IMR-90 (cell line): ENCODE measurements at places on chromosomes 13 and 19.

DNA sequence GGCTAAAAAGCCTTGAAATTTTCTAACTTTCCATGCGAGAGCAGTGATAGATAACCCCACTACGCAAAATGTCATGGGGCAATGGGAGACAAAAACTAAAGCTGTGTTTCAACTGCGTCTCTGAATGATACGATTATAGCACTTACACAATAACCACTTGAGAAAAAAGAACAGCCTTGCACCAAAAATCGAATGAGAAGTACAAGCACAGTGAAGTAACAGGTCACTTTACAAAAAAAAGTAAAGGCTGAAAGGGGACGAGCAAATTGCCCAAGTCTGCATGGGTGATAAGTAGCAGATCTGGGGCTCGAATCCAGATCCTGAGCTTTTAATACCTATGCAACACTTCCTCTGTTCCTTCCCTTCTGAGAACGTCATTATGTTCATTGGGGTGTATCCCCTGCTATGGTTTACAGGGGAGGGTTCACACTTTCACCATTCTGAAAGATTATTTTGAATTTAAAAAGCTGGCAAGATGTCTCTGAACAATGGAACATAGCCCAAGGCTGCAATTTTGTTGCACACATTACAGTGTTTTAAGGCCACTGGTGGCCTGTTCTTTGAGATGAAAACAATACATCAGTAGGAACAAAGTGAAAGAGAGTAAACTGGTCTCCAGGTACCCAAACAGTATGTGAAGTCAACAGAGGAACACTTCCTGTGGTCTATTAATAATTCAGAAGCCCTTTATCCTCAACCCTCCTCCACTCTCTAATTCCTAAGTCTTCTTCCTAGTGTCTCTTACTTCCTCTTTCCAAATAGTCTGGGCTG lies 3.2 kb downstream of the CPB2 start:
- no peak for DNase-seq

- no peak for DNase-seq
Measured at GRCh38 chr13:18991060-18991459, 190.6 kb downstream of the TUBA3C start.

DNA sequence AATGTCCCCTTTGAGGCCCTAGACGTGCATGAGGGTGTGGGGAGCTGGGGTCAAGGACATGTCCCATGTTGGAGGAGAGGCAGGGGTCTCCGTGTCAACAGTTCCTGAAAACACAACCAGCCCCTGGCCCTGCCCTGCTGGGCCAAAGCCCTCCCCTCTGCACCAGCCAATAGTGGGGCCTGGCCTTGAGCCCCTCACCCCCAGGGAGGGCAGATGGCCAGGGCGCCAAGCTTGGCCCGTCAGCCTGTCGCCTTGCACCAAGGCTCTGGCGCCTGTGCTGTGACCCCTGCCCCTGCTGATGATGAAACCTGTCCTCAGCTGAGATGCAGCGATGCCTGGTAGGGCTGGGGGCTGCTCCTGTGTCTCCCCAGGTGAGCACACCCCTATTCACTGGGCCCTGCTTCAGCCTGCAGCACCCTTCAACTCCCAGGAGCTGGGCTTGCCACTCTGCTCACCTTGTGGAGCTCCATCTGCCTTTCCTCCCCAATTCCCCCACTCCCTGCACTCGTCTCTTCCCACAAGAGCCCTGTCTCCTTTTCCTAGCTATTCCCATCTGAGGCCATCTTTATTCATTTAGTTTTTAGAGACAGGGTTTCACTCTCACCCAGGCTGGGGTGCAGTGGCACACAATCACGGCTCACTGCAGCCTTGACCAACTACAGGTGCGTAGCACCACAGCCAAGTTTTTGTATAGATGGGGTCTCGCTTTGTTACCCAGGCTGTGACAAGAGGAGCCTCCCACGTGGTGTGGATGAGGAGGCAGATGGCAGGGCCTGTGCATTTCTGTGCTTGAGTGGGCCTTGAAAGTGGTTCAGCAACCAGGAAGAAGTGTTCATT lies 2.1 kb upstream of the HAMP start:
- DNase-seq = no peak

GRCh38 chr13:50226515-50227155 lies 211.4 kb downstream of the KCNRG start:
- DNase-seq = no peak

DNA sequence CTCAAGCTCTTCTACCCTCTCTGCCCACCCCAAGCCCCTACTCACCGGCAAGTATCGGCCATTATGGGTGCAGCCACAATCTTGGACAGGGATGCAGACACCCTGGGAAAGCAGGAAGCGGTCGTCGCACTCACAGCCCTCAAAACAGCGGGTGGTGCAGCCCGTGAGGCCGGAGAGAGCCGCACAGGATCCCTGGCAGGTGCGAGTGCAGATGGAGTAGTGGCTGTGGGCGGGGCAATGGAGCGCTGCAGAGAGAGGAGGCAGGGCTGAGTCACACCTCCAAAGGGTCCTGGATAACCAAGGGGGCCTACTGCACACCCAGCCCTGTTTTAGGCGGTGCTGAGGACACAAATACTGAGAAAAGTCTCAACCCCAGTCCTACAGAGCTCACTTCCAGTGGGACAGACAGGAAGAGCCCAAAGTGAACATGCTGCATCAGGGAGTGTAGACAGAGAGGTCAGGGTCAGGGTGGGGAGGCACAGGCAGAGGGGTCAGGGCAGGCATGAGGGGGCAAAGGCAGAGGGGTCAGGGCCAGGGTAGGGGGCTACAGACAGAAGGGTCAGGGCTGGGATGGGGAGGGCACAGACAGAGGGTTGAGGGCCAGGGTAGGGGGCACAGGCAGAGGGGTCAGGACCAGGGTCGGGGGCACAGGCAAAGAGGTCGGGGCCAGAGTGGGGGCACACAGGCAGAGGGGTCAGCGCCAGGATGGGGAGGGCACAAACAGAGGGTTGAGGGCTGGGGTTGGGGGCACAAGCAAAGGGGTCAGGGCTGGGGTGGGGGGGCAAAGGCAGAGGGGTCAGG lies 24.2 kb upstream of the FBL start:
- DNase-seq = no peak
